NCI-H187 treated with DMSO at 0.1 percent for 48 hours (cell line): ENCODE measurements at places on chromosomes 16 and 17.

- DNase-seq = peak; percentile 50
Measured at GRCh38 chr17:50056217-50056960, 479 bp downstream of the ITGA3 start.

DNA sequence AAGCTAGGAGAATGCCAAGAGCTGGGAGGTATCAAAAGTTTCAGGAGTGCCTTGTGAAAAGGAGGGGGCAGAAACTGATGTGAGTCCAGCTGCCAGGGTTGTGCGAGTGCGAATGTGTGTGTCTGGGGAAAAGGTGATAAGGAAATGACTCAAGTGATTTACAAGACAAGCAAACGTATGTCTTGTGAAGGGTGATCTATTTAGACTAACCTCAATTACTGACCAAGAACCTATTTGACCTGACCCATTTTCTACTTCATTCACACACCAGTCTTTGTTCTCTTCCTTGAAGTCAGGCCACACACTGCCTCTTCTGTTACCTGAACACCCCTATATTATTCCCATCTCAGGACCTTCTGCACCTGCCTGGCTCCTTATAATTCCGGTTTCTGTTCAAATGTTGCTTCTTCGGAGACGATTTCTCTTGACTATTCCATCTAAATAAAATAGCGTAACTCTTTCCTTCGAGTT is 1.0 kb downstream of the GDE1 start:
- no peak for DNase-seq

DNA sequence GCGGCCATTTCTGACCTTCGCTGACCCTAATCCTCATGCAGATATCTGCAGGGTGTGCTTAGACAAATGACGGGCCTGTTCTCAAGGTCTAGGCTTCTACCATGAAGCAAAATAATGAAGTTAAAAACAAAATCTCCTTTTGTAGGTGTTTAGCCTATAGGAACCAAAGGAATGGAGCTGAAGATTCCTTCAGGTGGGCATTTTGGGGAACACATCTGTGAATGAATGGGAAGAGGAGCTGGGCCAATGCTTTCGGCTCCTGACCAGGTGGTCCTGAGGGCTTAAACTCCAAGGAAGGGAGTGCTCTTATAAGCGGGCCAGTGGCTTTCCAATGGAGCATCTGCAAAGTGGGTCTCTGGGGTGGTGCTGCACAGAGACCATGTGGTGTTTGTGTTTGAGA is 14.1 kb upstream of the IL34 start:
- DNase-seq = no peak

GRCh38 chr16:85610446-85611193 is 2.5 kb upstream of the GSE1 start:
- DNase-seq = no peak

GRCh38 chr17:31241116-31241515 is 55.9 kb downstream of the OMG start:
- no peak for DNase-seq

DNA sequence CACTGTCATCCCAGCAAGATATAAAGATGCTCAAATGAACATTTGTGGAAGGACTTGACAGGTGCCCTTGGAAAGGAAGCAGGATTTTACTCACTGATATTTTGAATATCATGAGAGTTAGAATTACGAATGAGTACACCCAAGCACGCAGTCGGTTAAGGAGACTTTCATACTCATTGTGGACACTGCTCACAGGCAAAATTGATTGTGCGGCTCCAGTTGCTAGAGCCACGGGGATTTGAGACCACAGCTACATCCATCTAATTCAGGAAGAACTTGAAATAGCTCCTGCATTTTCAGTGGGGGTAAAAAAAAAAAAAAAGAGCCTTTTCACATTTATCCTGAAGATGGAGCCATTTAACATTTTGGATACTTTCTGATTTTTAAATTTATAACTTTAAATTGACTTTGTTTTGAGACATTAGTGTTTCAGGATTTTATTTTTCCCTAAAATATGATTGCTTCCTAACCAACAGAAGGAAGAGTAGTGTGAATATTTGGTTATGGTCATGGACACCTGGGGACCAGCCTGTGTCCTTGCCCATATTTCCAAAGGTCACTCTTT is 1080.1 kb upstream of the EEF2KMT start:
- no peak for DNase-seq

DNA sequence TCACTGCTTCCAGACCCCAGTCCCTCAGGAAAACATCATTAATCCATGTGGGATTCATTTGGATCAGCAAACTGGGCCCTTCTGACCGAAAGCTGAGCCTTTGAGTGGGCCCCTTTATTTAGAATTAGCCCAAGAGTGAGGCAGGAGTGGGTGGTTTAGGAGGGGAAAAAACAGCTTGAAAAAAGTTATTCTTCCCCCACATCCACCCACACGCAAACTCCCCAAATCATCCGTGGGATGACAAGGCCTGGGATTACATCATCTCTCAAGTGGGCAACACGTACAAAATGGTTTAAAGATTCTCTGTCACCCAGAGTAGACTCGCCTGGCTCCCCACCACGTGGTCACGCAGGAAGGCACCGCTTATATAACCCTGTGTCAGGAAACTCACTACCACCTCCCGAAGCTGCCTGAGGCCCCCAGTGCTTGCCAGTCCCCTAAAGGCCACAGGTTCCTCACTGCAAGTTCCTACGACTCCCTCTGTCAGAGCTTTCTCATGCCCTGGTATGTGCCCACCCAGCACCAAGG is 27.6 kb downstream of the GSG1L start:
- DNase-seq = no peak

DNA sequence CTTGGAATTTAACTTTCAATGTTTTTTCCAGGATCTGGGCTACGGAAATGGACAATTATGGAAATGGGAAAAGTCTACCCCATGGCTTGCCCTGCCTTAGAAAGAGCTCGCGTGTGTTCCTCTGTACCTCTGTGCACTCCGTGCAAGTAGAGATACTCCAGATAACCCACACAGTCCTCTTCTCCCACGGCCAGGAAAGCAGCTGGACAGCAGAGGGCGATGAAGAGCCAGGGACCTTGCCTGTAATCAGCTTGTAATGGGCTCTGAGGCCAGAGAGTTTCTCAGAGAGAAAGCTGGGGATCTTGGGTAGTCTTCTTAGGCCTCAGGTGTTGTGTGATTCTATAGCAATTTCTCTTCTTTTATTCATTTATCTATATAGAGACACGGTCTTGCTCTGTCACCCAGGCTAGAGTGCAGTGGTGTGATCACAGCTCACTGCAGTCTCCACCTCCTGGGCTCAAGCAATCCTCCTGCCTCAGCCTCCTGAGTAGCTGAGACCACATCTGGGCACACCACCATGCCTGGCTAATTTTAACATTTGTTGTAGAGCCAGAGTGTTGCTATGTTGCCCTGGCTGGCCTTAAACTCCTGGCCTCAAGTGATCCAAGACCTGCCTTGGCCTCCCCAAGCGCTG is 2.4 kb upstream of the SOCS7 start:
- DNase-seq = peak; percentile 33

DNA sequence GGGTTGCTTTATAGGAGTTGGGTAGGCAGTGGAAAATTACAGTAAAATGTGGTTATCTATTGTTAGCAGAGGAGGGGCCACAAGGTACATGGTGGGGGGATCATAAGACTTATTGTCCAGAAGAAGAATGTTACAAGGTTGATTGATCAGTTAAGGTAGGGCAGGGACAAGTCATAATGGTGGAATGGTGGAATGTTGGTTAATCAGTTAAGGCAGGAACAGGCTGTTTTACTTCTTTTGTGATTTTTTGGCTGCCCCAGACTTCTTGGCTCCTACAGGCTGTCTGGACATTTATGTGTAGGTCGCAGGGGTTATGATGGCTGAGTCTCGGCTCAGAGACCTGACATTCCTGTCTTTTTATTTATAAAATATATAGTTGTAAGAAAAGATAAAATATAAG is 2277.1 kb downstream of the TP53TG3F start:
- no peak for DNase-seq

- no peak for DNase-seq
Measured at GRCh38 chr16:88431651-88432050, 21.4 kb upstream of the ZFPM1 start.

DNA sequence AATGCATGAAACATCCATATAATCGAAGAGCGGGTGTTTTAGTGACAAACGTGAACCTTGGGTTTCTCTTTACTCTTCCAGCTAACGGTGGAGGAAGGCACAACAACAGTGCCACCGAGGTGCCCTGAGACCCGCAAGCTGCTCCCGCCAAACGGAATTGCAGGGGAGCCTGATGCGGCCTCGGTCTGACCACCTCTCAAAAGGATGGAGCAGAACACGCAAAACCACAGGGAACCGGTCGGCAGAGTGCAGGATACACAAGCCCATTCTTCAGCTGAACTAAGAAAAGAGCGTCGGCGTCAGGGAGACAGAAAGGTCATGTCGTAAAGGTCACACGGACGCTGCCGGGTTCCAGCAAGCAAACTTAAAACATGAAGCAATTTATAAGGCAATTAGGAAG is 109.5 kb upstream of the ZNF750 start:
- DNase-seq = no peak

GRCh38 chr16:27179500-27180072 is 23.7 kb upstream of the KDM8 start:
- DNase-seq = no peak

- no peak for DNase-seq
Measured at GRCh38 chr16:57591870-57592485, 36.5 kb upstream of the ADGRG1 start.

- no peak for DNase-seq
Measured at GRCh38 chr17:6427279-6427781, 7.6 kb downstream of the AIPL1 start.

- no peak for DNase-seq
Measured at GRCh38 chr17:9241774-9242496, 220.6 kb downstream of the NTN1 start.

DNA sequence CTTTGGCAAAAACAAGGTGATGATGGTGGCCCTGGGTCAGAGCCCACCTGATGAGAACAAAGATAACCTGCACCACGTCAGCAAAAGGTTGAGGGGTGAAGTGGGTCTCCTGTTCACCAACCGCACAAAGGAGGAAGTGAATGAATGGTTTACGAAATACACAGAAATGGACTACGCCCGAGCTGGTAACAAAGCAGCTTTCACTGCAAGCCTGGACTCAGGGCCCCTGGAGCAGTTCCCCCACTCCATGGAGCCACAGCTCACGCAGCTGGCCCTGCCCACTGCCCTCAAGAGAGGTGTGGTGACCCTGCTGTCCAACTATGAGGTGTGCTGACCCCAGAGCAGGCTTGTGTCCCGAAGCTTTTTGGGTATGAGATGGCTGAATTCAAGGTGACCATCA is 29.7 kb upstream of the DLX4 start:
- no peak for DNase-seq

DNA sequence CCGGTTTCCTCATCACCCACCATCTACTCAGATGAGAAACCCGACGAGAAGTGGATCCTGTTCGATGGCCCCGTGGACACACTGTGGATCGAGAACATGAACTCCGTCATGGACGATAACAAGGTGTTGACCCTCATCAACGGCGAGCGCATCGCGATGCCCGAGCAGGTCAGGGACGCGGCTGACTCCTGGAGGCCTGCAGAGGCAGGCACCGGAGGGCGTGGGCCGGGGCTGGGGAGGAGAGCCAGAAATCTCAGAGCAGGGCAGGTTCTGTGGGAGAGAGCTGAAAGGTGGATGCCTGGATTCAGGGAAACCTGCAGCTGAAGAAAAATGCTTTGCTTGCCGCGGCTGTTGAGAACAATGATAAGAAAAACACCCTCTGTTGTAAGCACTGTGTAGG is 47.2 kb upstream of the KDM6B start:
- DNase-seq = no peak

DNA sequence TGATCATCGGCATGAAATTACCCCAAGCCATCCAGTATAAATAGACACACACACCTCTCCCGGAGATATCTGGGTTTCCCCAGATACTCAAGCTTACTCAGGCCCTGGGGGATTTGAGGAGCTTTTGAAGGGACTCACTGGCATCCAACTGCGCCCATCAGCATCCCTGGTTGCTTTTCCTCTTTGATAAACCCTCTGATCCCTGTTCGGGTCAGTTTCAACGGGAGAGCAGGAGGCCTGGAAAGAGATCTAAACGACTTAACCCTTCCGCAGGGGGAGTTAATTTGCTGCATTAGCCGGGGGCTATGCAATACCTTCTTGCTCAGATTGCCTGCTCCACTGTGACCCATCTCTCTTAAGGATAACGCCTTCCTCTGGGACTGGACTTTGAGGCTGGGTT is 76.6 kb downstream of the MAF start:
- no peak for DNase-seq

GRCh38 chr17:46876353-46876887 is 25.0 kb downstream of the WNT9B start:
- peak; percentile 39 for DNase-seq

GRCh38 chr17:35244341-35245195 is 1.7 kb downstream of the SLFN5 start:
- DNase-seq = no peak

- no peak for DNase-seq
Measured at GRCh38 chr17:76038050-76038449, 10.9 kb upstream of the EVPL start.

GRCh38 chr16:87037012-87037411 is 280.2 kb downstream of the C16orf95 start:
- no peak for DNase-seq

DNA sequence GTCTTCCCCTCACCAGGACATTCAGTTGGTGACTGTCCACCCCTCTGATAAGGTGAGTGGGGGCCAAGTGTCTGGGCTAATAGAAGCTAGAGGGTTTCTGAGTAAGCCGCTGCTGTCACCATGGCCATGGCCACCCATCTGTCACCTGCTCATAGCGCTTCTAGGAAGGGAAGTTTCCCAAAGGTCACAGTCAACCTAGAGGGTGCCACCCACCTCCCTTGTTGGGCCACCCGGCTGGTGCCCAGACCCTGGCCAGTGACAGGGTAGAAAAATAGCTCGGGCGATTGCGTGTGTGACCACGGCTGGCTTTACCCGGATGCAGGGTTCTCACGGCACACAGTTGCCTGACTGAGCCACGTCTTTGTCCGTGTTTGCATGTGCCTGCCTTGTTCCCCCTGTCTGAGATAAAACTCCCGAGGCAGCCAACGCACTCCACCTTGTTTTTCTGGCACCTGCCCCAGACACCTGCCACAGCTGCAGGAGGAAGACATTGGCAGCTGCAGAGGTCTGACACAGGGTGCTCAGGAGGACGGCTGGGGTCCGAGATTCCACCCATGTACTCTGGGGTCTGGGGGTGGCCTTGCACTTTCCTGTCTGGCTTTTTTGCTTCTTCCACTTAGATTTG is 809 bp downstream of the PIRT start:
- DNase-seq = no peak

GRCh38 chr16:72286936-72287620 is 115.1 kb upstream of the PMFBP1 start:
- no peak for DNase-seq
